Osteocyte (in vitro differentiated cells): ENCODE measurements at places on chromosomes 1 and 21.

DNA sequence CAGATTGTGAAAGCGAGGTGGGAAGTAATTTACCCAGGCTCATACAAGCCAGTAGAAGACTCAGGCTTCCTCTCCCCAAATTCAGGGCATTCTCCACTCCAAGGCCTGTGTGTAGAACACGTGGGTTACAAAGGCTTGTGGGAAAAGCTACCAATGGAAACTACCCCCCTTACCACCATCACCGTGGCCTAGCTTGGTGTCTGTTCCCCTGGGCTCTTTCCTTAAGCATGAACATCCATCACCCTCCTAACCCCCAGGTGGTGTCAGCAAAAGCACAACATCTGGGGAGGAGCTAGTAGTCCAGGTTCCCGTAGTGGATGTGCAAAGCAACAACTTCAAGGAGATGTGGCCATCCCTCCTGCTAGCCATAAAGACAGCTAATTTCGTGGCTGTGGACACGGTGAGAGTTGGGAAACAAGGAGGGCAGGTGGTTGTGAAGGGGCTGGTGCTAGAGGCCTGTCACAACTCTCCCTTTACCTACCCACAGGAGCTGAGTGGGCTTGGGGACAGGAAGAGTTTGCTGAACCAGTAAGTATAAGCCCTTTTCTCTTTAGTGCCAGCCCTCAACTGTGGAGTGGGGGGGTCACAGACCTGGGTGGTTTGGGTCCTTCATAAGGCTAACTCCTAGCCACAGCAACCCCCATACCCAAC lies 701 bp upstream of the MUTYH start:
- no peak for DNase-seq

DNA sequence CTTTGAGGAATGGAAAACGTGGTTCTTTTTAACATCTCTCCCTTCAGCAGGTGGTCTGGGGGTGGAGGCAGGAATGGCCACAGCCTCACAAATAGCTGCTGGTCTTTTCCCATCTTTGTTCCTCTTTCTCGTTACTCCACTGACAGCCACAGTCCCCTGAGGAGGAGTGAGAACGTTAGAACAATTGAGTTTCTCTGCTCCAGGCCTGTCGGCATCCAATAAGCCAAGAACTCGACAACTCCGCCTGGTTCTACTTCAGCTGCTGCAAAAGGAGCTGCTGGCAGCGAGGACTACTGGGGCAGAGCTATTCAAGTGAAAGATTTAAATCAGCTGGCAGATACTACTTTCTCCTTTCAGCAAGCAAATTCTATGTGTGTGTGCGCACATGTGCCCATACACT lies 169.5 kb upstream of the GALNT2 start:
- no peak for DNase-seq

- peak; percentile 44 for DNase-seq
Observed at GRCh38 chr21:41974752-41975053, 20.9 kb upstream of the C2CD2 start.

- DNase-seq, result no peak
Observed at GRCh38 chr1:169624122-169624521, 5.8 kb downstream of the SELP start.

DNA sequence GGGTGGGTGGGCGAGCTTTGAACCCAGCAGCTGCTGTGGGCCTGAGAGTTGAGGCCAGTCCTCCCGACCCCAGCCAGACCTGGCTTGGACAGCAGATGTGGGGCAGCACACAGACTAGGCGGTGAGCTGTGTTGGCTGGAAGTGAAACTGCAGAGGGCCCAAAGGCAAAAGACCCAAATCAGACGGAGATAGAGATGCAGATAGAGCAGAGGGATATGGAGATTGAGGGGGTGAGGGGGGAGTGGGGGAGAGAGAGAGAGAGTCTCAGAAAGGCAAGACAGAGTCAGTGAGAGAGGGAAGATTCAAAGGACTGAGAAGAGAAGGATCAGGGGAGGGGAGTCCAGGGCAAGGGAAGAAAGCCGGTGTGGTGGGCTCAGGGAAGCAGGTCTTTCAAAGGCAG lies 17.0 kb upstream of the POU3F1 start:
- DNase-seq, result no peak

GRCh38 chr1:6260961-6261614 lies at the start of gene GPR153:
GPR153 (minus strand) TSS chr1:6261098; CDS start chr1:6254905, 6,193 bp downstream.
- DNase-seq, result no peak

DNA sequence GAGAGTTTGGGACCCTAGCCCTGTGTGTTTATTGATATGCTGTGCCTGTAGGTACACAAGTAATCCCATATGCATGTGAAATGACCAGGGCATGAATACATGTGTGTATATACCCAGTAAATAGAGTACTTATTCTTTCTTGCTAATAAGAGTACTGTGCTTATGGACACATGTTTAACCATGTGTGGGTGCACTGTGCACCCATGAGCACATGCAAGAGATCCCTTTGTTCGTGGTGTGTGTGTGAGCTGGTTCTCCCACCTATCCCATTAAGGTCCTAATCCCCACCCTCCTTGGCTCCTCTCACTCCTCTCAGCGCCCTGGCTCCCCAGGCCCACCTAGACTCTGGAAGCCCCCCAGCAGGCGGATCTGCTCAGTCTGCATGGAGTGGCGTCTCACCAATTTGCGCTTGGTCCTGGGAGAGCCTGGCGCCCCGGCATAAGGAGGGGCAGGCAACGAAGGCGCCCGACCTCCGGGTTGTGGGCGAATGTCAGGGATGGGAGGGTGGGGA lies 2.2 kb upstream of the LIX1L start:
- no peak for DNase-seq
